ENCODE measurements at places on chromosomes 5 and 9. TPM values are rescaled to one million over a fixed set of nuclear protein-coding genes. Genes with fewer than 3 reads are reported as not detected.

The TESK1 gene
- 6.8 TPM for total RNA-seq

The PNPLA7 gene
- 1.1 TPM for total RNA-seq

The SPATA31C2 gene
- not detected for total RNA-seq

The OSTF1 gene
- 32.7 TPM for total RNA-seq

The PTGS1 gene
- 98.8 TPM for total RNA-seq

The PCDHA5 gene
- 0.69 TPM for total RNA-seq

The CSF1R gene
- 24.5 TPM for total RNA-seq

The GRXCR2 gene
- total RNA-seq = not detected

The WWC1 gene
- total RNA-seq = 7.1 TPM

The NUTM2G gene
- not detected for total RNA-seq

The ANKRD18B gene
- total RNA-seq = 7.1 TPM

The STK32A gene
- 7.8 TPM for total RNA-seq

The PCDHA1 gene
- total RNA-seq = 0.21 TPM

The IRX2 gene
- total RNA-seq = 0.58 TPM

The TAF11L5 gene
- not detected for total RNA-seq

The DMRT3 gene
- total RNA-seq = not detected

The TRIM7 gene
- total RNA-seq = 1.2 TPM

The PHYHD1 gene
- 16.8 TPM for total RNA-seq

The NEUROG1 gene
- not detected for total RNA-seq

The ZCCHC9 gene
- 37.7 TPM for total RNA-seq

The ARL14EPL gene
- total RNA-seq = not detected

The C5orf52 gene
- total RNA-seq = not detected

The ANGPTL2 gene
- total RNA-seq = 37.7 TPM

The PCDHA12 gene
- 0.90 TPM for total RNA-seq

The TTLL11 gene
- 12.8 TPM for total RNA-seq

The CDC25C gene
- 6.1 TPM for total RNA-seq

The INSYN2B gene
- total RNA-seq = 0.26 TPM

The LIFR gene
- total RNA-seq = 190 TPM

The IFNA21 gene
- not detected for total RNA-seq

The CCIN gene
- total RNA-seq = 1.1 TPM

The KIF24 gene
- 5.8 TPM for total RNA-seq

The FRMD3 gene
- 10.8 TPM for total RNA-seq

The NR4A3 gene
- 4.7 TPM for total RNA-seq

The AJM1 gene
- 0.69 TPM for total RNA-seq

The DIMT1 gene
- 28.9 TPM for total RNA-seq

The CCNO gene
- 1.6 TPM for total RNA-seq

Measured in urinary bladder (tissue), 4 donors.